Left lung (tissue), 14 donors: ENCODE measurements at places on chromosomes 5 and 9. TPM values are rescaled to one million over a fixed set of nuclear protein-coding genes. Genes with fewer than 3 reads are reported as not detected.

- DNase-seq, result no peak
These were observed 2139.6 kb upstream of the ACO1 start for GRCh38 chr9:30244877-30245276.

DNA sequence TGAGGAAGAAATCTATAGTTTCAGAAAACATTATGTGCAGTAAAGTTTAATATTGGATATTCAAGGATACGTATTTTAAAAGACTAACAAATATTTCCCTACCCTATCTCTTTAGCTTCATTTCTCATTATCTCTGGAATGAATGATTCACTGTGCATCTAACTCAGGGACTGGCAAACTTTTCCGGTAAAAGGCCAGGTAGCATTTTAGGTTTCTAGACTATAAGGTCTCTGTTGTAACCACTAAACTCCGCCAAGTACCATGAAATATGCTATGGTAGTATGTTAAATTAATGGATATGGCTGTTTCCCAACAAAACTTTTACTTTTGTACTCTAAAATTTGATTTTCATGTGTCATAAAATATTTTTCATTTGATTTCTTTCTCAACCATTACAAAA is 13.2 kb downstream of the FEM1C start:
- DNase-seq, result no peak

DOLPP1 gene
- 15.6 TPM for polyA plus RNA-seq

EGFL7 gene
- polyA plus RNA-seq, result 65.7 TPM

DNA sequence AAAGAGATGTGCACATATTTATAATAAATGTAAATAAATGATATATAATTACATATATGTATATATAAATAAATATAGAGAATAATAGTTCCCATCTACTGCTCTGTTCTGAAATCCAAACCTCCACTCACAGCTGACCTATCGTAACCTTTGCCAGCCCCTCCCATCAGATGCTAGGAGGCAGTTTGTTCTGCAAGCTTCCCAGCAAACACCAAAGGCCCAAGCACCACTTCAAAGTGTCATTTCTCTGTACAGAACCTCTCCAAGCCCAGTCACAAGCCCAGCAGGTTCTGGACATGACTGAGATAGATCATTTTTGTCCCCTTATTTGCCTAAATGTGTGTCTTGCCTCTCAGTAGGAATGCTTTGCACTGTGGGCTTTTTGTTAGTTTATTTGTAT is 62.4 kb downstream of the MFAP3 start:
- DNase-seq, result no peak

DNA sequence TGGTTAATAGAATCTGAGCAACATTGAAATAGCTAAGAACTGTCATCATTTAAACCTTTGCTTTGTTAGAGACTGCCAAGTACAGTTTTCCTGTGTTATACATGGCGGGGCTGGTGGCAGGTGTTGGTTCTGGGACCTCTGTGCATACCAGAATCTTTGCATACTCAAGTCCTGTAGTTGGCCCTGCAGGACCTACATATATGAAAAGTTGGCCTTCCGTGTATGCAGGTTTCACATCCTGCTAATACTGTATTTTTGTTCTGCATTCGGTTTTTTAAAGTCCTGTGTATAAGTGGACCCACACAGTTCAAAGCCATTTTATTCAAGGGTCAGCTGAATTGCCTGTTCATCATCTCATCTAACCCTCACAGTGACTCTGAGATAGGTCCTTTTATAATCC is 36.4 kb downstream of the LARP1 start:
- DNase-seq, result no peak

CBY3 gene
- polyA plus RNA-seq, result 0.55 TPM

- no peak for DNase-seq
These were observed 10.3 kb upstream of the CD180 start for GRCh38 chr5:67206929-67207328.

GRCh38 chr9:32741706-32742105 is 41.6 kb upstream of the TMEM215 start:
- no peak for DNase-seq
